ENCODE measurements at places on chromosomes 12 and 14.

DNA sequence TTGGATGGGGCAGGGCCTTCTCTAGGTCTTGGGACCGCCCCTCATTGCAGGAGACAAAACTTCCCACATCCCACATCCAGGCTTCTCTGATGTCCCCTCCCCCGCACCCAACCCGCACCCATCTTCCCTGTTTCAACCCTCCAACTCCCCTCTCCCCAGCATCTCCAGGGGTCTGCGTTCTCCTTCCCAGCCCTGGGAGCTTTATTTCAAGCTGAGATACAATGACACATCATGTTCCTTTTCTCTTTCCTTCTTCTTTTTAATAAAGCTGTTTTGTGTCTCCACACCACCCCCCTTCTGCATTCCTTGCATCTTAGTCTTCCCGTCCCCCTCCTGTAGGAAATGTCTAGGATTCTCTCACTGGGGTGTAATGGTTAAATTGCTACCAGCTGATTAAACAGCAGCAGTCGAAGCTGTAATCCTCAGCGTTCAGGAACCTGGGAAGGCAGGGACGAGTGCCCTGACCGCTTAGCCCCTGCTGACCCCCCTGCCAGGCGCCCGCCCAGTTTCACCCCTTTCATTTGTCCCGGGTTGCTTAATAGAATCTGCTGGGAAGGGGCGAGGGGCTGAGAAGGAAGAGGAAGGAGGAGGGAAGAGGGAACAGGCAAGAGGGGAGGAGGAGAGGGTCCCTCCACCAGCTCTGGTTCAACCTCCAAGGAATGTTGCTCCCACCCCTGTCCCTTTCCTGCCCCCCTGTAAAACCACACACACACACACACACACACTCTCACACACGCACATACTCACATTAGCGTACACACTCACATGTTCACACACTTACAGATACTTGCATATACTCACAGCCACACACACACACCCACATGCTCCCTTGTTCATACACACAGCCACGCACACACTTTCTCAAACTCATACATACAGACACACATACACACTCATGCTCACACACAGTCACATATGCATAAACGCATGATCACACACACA is 104.5 kb upstream of the MED13L start:
- DNase-seq = no peak

DNA sequence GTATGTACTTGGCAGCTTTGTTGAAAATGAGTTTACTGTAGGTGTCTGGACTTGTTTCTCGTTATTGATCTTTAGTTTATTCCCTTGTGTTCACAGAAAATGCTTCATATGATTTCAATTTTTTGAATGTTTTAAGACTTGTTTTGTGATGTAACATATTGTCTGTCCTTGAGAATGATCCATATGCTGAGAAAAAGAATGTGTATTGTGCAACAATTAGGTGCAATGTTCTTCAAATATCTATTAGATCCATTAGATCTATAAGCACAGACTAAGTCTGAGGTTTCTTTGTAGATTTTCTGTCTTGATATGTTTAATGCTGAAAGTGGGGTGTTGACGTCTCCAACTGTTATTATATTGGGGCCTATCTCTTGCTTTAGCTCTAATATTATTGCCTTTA is 879.6 kb upstream of the LRFN5 start:
- DNase-seq = no peak

DNA sequence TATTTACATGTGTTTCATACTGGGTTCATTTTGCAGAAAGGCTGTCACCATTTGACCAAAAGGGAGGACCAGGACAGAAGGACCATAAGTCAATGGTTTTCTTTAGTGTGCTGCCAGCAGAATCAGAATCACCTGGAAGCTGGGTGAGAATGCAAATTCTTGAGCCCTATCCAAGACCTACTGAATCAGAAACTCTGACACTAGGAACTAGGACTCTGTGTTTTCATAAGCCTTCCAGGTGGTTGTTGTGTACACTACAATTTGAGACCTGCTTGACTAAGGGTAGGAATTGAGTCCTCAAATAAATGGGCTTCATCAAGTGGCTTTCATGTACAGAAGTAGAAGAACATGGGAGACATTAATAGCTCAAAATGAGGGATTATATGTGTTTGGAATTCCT is 32.2 kb downstream of the PDE6H start:
- DNase-seq = no peak

GRCh38 chr14:88312257-88312656 is 10.8 kb downstream of the KCNK10 start:
- DNase-seq = no peak

- DNase-seq = no peak
Observed at GRCh38 chr12:48780381-48781025, 8.4 kb downstream of the ADCY6 start.

GRCh38 chr14:88631091-88631490 is 68.3 kb downstream of the ZC3H14 start:
- DNase-seq = no peak

DNA sequence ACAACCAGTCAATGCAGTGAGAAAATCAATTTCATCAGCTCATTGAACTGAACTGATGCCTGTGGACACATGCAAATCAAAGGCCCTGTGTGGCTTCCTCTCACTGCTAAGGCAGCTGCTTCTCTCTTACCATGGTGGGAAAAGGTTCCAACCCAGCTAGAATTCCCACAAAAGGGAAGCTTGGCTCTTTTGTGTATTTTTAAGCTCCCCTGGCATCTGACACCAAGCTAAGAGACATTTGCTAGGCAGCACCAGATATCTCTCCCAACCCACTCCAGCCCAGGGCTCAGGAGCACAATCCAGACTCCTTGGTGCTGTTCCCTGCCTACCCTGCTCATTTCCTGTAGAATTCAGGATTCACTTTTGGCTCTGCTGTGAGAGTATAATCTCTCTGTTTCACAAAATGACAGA is 129.6 kb downstream of the GXYLT1 start:
- no peak for DNase-seq
